Activated CD4-positive, CD25-positive, alpha-beta regulatory T cell treated with anti-CD3 and anti-CD28 coated beads, Interleukin-2, amount 50 U/mL, for 24 hours (primary cell): ENCODE measurements at places on chromosomes 12 and 14.
A peak's percentile ranks its signal among the peaks of the same experiment; 100 is the strongest.

DNA sequence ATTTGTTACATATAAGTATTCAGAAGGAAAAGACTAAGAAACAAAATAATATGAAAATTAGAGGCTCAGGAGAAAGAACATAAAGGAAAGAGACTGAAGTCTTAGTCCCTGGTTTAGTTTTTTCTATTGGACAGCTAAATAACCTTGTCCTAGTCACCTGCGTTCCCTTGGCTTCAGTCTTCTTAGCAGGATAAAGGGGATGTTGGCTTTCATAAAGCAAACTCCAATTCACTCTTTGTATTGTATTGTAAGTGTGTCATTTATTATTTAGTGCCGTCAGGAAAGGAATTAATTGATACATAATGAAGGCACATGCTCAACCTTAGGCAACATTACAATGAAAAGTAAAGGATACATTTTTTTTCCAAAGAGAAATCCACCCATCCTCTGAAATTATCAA, 190.3 kb upstream of the PPFIA2 start:
- ATAC-seq = no peak

- no peak for ATAC-seq
Observed at GRCh38 chr14:88424573-88424972, 39.1 kb downstream of the SPATA7 start.

- ATAC-seq = no peak
Observed at GRCh38 chr12:61797266-61797665, 462.9 kb upstream of the USP15 start.

- ATAC-seq = no peak
Observed at GRCh38 chr12:65685514-65685913, 138.8 kb upstream of the HMGA2 start.

DNA sequence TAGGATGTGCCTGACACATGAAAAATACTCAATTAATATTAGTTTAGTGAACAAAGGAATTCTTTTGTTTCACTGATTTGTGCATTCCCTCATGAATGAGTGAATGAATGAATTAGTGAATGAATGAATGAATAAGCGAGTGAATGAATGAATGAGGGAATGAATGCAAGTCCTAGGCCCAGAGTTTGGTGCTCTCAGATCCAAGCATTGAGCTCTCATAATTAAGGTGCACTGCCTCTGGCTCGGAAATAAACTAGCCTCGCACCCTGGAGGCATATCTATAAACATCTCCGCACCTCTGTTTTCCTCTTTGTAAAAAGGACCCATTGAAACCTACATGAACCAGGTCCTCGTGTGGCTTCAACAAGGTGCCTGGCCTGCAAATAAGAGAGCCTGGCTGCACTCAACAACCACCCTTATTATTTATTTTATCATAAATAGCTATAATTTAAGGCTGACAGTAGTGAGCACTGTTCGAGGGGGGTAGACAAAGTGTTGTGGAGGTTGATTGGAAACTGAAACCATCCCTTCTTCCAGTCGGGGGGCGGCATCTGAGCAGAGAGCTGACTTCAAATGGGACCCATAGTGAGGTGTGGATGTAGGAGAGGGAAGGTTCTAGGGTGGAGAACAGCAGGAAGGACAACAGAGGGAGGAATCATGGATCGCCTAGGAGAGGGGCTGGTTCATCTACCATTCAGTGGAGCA, 316.8 kb downstream of the BCL11B start:
- ATAC-seq = no peak

DNA sequence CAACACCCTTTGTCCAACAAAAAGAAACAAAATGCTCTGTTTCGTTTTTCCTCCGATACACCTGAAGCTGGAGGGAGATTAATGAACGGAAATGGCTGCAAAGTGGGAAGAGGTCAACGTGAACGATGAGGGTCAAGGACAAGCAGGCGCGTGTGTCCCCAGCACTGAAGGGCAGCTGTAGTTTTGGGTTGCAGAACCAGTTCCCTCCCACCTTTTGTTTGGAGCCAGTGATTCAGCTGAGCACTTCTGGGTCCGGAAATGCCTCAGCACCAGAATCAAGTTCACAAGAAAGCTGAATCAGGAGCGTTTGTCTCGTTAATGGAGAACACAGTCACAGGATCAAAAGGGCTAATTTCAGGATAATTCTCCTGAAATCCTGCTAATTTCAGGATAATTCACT, 51.1 kb upstream of the PWP1 start:
- no peak for ATAC-seq

DNA sequence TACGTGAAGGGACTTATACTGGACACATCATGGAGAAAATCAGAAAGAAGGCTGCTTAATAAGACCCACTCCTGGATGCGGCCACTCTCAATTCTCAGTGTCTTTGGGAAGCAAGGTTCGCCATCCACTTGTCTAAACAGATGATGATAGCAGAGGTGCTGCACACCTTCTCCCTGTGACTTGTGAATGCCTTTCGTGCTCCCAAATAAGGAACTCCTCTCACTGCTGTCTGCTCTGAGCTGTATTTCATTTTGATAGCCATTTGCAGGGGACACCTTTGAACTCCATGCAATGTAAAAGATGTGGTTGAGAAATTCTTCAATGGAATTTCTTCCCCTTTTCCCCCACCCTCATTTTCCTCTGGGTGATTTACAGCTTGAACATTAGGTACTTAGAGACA, 11.6 kb downstream of the RMST start:
- no peak for ATAC-seq

DNA sequence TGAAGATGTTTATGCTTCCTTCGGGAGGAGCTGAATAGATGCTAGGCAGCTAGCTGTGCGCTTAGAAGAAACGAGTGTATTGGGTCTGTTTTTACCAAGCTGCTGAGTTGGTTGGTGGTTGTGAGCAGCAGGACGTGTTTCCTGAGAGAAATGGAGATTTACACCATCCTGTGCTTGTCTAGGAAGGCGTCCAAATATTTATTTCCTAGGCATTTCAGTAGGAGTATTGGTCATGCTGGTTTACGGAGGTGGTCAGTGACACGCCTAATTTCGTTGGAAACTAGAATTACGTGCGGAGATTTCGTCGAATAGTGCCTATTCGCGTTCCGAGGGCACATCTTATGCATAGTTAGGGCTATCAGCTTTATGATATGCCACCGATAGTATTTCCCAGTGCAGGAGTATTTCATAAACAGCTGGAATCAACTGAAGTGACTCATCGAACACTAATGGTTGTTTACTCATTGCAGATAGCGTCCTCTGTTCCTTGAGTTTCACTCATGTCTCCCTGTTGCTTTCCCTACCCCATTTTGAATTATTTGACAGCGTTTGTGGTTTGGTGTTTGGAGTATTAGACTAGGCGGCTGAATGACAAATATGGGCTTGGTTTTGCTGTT, 780 bp downstream of the TBC1D15 start:
- ATAC-seq = peak; percentile 10

GRCh38 chr12:122195405-122195804, 8.1 kb upstream of the B3GNT4 start:
- ATAC-seq = no peak

GRCh38 chr14:104923640-104924420, 849 bp upstream of the PLD4 start:
- ATAC-seq = no peak

GRCh38 chr14:74502236-74503019, 8.9 kb downstream of the ISCA2 start:
- ATAC-seq = no peak

- no peak for ATAC-seq
Observed at GRCh38 chr12:42278128-42278510, 40.1 kb upstream of the YAF2 start.

DNA sequence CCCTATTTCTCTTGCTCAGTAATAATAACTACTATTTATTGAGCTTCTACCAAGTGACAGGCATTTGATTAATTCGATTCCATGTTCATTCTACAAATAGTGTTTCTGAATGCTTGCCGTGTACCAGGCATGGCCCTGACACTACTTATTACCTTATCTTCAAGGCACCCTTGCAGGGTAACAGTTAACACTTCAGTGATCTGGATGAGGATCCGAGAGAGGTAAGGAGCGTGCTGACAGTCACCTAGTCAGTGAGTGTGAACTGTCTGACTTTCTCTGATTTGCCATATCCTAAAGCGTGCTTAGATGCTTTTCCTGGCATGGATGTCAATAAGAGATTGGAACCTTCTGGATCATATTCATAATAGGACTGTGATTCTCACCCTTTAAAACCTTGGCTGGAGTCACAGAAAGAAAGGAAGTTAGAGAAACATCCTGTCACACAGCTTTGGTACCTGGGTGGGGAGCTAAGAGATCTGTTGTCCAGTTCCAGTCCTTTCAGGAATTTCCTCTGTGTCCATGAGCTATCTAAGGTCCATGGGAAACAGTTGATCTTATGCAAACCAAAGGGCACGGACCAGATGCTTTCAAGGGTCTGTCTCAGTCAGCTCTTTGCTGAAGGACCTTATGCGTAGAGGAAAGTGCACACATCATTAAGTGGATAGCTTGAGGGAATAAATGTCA, 54.8 kb downstream of the PPFIBP1 start:
- ATAC-seq = no peak

GRCh38 chr12:47561746-47562145, 144.1 kb downstream of the RPAP3 start:
- ATAC-seq = peak; percentile 51

DNA sequence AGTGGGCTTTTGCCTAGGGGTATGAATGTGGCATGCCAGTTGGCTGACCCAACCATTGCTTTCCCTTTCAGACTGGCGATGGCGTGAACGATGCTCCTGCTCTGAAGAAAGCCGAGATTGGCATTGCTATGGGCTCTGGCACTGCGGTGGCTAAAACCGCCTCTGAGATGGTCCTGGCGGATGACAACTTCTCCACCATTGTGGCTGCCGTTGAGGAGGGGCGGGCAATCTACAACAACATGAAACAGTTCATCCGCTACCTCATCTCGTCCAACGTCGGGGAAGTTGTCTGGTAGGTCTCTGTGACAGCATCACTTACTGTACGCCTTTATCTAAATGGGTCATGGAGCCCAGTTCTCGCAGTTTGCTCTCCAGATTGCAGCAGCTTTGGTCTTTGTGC, 61.1 kb downstream of the ATP2A2 start:
- no peak for ATAC-seq

GRCh38 chr12:85782711-85783110, 53.5 kb downstream of the RASSF9 start:
- no peak for ATAC-seq

DNA sequence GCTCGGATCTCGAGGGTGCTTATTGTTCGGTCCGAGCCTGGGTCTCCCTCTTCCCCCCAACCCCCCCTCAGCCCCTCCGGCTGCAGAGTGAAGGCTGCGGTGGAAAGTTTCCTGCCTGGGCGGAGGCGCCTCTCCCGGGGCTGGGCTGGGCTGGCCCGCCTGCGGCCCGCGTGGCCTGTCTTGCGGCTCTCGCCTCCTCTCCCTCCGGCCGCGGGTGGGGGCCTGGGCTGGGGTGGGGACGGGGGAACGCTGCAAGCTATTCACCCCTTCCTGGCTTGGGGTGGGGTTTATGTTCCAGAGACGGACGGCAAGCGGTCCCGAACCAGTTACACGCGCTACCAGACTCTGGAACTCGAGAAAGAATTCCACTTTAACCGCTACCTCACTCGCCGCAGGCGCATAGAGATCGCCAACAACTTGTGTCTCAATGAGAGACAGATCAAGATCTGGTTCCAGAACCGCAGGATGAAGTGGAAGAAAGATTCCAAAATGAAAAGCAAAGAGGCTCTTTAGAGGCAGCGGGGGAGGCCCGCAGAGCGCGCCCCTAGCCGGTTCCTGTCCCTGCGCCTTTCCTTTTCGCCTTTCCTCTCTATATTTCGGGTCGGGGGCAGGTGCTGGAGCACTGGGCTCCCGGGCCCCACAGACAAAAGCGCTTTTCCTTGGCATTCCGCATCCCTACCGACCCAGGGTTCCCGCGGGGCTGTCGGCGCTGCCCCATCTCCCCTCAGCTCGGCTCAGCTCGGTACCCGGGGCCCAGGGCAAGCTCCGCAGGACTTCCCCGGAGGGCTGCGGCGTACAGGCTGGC, 1.3 kb downstream of the HOXC5 start:
- no peak for ATAC-seq

- ATAC-seq = no peak
Observed at GRCh38 chr14:31781578-31781977, 220.4 kb downstream of the NUBPL start.

DNA sequence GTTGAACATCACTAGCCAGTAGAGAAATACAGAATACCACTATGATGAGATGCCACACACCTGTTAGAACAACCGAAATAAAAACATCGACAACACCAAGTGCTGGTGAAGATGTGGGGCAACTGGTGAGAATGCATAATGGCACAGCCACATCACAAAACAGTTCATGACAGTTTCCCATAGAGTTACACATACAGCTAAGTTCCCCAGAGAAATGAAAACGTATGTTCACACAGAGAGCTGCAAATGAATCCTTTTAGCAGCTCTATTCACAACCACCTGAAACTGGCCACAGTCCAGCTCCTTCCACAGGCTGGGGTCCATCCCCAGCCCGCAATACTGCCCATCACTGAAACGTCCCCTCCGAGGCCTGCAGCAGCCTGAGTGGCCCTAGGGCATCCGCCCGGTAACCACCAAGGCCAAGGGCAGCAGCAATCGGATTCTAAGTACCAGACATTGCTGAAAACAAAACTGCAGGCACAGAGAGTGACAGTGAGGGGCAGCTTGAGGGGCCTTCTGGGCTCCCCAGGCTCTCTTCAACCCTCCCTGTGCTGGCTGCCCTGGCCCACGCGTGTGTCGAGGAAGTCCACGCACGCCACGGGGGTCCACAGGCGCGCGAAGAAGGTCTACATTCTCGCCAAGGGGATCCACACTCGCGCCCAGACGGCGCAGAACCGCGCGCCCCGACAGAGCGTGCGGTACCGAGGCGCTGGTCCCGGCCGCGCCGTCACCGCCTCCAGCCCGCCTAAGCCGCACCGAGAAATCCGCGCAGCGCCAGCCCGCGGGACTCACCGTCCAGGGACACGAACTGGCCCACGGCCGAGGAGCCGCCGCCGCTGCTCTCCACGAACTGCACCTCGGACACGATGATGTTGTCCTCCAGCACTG, 903 bp downstream of the BRF1 start:
- ATAC-seq = peak; percentile 2

DNA sequence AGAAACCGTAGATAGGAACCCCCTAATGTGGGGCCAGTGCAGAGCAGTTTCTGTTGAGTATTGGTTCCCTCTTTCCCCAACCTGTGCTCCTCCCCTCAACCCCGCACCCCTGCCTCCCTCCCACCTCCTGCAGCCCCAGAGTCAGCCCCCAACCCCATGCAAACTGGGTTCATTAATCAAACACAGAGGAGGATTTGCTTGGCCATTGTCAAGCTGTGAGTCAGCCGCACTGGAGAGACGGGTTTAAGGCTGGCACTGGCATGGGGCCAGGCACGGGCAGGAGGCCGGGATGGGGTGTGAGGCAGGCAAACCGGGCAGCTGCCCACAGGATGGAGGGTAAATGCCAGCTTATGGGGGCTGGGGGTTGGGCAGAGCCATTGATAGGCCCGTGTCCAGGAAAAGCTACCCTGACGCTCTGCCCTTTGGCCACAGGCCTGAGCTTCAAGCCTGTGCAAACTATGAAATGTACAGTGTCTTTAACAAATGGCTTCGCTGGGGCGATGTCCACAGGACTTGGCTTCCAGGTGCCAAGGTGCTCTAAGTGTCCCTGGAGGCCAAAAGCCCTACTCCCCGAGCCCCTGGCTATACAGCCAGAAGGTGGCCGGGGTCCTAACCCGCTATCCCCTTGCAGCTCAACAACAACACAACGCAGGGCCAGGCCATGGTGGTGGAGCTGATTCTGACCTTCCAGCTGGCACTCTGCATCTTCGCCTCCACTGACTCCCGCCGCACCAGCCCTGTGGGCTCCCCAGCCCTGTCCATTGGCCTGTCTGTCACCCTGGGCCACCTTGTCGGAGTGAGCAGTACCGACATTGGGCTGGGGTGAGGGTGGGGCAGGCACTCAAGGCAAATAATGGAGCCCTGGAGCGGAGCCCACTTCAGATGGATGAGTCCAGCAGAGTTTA, 1.4 kb downstream of the AQP5 start:
- no peak for ATAC-seq
